ENCODE measurements at places on chromosomes 16 and 17. TPM values are rescaled to one million over a fixed set of nuclear protein-coding genes. Genes with fewer than 3 reads are reported as not detected.
A peak's percentile ranks its signal among the peaks of the same experiment; 100 is the strongest.

Gene KRTAP4-1
- not detected for total RNA-seq

Gene HOXB1
- total RNA-seq, result not detected

Gene TM4SF5
- not detected for total RNA-seq

Gene NPIPA7
- total RNA-seq, result 4.4 TPM

Gene RGS11
- total RNA-seq, result not detected

Gene RPL38
- total RNA-seq, result 1,676 TPM

Gene TSPAN10
- 0.95 TPM for total RNA-seq

Gene CDRT15L2
- total RNA-seq, result not detected

Gene NPIPB9
- total RNA-seq, result 4.6 TPM

Gene CD68
- total RNA-seq, result 7.2 TPM

Gene CLDN9
- not detected for total RNA-seq

- DNase-seq, result no peak
Measured at GRCh38 chr16:74078511-74079231, 217.9 kb upstream of the PSMD7 start.

DNA sequence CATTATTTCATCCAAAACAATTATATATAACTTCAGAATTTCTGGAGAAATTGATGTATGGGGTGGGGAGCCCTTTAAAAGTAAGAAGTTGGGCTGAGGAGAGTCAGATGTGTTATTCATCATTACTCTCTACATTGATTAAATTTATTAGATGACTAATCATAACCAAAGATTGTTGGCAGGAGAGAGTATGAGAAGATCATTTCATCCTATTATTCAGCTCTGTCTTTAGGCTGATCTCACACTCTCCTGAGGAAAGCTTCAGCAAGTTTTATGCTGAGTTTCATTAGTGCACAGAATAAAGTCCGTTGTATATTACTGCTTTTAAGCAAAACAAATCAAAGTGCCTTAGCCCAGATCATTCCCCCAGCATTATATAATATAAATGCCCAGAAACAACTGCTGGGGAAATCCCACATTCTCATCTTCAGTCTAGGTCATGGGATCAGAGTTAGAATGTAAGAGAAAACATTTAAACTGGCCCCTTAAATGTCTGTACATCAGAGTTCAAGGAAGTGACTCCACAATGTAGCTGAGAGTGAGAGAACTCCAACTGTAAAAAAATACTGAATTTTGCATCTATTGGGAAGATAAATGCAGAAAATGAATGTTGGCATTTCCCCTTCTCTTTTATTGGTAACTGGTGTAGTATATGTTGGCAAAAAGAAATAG, 130.1 kb upstream of the HLF start:
- no peak for DNase-seq

- no peak for DNase-seq
Measured at GRCh38 chr17:47603830-47604597, 45.7 kb upstream of the KPNB1 start.

- no peak for DNase-seq
Measured at GRCh38 chr16:16029431-16030011, 80.1 kb downstream of the ABCC1 start.

- no peak for DNase-seq
Measured at GRCh38 chr16:88773812-88774291, 11.2 kb downstream of the PIEZO1 start.

DNA sequence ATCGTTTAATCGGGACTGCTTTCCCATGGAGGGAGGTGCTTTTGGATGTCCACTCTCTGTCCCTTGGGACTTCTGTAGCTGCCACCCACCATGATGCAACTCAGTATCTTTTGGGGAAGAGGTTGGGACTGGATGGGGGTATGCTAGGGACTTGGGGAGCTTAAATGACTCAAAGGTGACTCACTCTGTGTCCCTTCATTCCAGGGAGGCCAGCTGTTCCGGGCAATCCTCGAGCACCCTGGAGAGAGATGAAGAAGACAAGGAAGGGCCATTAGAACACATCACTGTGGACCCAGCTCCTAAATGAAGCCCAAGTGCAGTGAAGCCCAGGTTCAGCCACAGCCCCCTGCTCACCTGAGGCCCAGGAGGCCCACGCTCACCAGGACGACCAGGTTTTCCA, 4.6 kb downstream of the COL1A1 start:
- DNase-seq, result no peak

DNA sequence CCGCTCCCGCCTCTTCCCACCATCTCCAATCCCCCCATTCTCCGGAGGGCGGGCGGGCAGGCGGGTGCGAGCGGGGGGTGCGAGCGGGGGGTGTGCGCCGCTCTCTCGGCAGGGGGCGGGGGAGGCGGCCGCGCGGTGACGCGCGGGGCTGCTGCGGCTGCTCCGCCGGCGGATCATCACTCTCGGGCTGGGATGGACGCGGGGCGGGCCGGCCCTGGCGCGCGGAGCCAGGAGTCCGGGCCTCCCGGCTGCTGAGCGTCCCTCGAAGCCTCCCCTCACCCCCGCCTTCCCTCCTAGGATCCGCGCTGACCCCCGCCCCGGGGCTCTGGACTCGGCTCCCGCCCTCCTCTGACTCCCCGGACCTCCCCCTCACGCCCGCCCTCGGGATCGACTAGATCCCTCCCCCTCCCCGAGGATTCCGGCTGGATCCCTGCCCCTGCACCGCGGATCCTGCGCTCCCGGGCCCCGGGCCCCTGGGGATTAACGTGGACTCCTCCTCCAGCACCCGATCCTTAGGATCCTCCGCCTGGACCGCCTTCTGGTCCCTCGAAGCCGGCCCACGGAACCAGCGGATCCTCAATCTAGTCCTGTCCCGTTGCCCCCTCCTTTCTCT, 946 bp upstream of the TMEM256 start:
- no peak for DNase-seq

DNA sequence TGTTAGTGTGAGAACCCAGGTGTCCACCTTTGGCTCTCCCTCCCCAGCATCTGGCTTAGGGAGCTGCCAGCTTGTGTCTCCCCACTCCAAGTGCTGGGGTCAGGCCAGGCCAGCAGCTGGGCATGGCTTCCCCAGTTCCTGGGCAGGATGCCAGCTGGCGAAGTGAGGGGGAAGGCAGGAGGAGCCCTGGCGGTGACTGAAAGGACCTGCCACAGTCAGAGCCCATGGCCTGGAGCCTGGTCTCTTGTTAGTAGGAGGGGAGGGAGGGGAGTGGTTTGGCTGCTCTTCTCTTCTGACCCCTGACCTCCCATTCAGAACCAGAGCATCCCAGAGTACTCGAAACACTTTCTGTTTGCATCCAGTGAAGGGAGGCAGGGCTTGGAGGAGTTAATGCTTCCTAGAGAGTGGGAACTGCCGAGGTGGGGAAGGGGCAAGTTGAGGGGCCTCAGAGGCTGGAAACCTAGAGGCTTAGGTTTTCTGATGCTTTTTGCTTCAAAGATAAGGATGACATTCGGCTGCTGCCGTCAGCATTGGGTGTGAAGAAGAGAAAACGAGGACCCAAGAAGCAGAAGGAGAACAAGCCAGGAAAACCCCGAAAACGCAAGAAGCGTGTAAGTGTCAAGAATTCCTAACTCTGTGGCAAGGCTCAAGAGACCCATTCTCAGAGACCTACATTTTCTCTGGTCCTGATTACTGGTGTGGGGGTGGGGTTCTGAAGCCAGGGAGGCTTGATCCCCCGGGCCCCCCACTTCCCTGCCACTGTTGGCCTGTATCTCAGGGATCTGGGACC, 772 bp downstream of the CHD3 start:
- DNase-seq, result no peak

DNA sequence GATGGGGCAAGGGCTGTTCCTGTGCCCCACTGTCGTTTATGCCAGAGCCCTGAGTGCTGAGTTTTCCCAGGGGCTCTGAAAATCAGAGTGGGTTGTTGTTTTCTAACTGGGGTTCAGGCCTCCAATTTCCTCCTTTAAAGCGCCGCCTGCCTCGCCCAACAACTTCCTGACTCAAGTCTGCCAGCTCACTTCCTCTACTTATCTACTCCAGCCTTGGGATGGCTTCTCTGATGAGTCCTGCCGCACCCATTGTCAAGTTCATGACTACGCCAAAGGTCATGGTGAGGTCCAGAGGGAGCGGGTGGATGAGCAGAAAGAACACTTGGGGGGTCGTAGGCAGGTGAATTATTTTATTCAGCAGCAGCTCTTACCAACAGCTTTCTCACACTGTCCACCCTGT, 104.7 kb downstream of the UTP18 start:
- no peak for DNase-seq

GRCh38 chr16:4920826-4921225, 16.1 kb downstream of the PPL start:
- DNase-seq, result no peak

DNA sequence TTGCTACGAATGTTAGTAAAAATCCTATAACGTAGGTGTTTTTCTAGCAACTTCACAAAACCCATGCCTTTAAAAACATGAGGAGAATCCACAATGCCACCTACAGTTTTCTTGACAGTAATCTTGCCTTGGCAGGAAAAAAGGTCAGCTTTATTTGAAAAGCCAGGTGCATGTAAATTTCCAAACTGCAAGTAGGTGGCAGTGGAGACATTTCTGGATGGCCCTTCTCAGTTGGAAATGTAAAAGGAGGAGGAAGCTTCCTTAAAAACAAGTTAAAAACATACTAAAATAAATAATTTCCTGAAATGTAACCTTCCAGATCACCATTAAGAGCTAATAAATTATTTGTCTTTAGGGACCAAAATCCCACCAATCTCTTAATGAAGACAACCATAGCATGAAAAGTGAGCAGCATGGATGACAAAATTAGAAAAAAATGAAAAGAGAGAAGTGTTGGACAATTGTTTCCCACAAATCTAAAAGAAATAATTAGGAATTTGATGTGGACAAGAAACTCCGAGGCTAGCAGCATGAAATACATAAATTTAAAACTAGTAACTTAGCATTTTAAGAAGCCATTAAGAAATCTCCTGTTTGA, 152.2 kb downstream of the SNX11 start:
- no peak for DNase-seq

- no peak for DNase-seq
Measured at GRCh38 chr17:57466017-57466471, 209.7 kb downstream of the MSI2 start.

DNA sequence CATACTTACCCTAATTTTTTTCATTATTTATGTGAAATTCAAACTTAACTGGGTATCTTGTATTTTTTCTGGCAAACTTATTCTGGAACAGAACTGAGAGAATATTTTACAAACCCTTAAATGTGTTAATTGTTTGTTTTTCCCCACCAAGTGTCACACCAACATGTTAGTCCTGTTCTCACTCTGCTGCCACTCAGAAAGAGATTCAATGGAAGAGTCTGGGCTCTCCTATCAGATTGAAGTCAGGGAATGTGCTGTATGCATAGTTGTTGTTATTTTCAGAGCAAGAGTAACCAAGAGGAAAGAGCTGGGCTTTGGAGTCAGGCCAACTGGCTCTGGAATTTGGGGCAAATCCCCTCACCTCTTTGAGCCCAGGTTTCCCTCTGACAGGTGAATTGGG, 43.2 kb downstream of the SLC6A2 start:
- no peak for DNase-seq

GRCh38 chr16:11783319-11784037, 13.6 kb downstream of the ZC3H7A start:
- DNase-seq, result peak; percentile 32

DNA sequence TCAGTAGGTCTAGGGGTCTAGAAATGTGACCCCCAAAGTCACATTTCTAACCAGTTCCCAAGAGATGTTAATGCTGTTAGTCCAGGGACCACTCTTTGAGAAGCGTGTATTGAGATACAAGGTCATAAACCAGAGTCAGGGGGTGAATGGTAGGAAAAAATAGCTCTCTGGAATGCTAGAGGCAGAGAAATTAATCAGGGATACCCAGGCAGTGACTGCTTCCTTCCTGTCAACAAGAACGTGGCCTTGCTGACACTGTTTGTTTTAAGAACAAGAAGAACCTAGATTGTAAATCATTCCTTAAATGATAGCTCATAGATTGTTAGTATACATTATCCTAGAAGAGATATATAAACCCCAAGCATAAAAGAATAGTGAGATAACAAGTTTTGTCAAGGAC, 43.8 kb downstream of the PITPNM3 start:
- no peak for DNase-seq

DNA sequence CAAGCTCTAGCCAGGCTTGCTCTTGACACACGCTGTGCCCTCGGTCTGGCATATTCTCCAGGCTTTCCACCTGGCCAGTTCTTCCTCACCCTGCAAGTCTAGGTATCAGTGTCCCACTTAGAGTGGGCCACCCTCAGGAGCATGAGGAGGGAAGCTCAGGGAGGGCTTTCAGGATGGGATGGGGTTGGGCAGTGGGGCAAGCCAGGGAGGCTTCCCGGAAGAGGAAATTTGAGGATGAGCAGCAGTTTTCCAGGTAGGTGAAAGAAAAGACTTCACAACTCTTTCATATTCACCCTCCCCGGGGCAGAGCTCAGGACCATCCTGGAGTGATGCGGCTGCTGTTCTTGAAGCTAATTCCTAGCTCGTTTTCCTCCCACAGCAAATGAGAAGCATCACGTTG, 14.5 kb upstream of the LDHD start:
- DNase-seq, result no peak

DNA sequence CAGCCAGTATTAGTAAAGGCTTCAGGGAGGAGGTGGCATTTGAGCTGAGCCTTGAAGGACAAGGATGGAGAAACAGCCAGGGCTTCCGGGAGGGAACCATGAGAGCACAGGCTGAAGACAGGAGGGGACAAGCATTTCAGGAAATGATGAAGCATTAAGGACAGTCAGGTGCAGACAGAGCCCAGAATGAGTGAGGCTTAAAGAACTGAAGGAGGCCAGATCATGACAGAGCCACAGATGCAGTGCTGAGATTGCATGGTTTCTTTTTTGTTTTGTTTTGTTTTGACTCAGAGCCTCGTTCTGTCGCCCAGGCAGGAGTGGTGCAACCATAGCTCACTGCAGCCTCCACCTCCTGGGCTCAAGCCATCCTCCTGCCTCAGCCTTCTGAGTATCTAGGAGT, 211.5 kb downstream of the SOX9 start:
- no peak for DNase-seq

- no peak for DNase-seq
Measured at GRCh38 chr16:634051-634670, 1.9 kb downstream of the METTL26 start.

GRCh38 chr16:78890373-78890895, 710.1 kb downstream of the MAF start:
- no peak for DNase-seq

DNA sequence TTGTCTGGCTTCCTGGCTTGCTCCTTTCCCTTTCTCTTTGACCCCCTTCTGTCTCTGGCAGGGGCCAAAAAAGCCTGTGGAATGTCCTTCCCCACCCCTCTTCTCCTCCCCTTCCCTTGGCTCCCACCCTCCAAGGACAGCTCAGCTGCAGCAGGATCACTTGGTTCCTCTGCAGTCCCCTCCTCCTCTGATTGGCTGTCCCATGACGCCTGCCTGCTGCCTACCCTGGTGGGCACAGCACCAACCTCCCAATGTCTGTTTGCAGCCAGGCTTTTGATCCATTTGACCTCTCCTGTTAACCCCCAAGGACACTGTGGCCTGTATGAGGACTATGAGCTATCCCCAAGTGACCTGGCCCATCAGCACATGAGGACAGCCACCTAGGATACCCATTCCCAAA, 14.8 kb upstream of the MTMR4 start:
- DNase-seq, result no peak

- no peak for DNase-seq
Measured at GRCh38 chr16:35664091-35664693, 2204.8 kb downstream of the TP53TG3F start.

All from activated B cell treated with CpG ODN at 0.5 μM for 24 hours (primary cell).